ENCODE measurements at places on chromosomes 5 and 9.

- no peak for DNase-seq
These were observed 175.1 kb upstream of the DAB2 start for GRCh38 chr5:39599721-39600431.

GRCh38 chr9:123556464-123557435 is 200.8 kb downstream of the CRB2 start:
- DNase-seq, result no peak

- DNase-seq, result no peak
These were observed 159.9 kb downstream of the MLLT3 start for GRCh38 chr9:20462410-20462809.

DNA sequence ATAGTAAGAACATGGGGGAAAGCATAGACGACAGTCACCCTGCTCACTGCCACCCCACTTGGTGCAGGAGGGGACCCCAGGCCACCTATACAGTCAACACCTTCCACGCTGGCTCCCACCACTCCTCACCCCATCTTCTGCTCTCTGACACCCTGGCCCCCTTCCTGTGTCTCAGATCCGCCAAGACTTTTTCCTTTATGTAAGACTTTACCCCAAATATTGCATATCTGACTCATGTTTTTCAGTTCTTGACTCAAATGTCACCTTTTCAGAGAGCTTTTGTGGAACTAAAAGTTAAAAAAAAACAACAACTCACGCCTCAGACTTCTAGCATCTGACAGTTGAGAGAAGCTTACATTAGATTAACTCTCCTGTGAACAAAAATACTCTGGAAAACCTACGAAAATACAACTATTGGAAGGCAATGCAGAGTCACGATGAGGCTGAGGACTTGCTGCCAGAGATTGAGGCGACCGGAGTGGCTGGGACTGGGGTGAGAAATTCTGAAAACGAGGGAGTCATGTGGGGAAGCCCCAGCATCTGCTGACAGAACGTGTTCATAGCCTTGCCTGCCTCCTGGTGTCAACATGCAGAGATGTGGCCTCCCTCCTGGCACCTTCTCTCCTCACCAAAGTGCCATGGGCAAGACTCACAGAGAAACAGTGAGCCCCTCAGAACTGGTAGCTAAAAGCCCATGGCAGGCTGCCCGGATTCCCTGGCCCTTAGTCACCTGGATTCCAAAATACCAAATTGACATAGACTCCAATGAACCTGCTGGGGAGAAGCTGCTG is 22.4 kb upstream of the FCN2 start:
- DNase-seq, result no peak

DNA sequence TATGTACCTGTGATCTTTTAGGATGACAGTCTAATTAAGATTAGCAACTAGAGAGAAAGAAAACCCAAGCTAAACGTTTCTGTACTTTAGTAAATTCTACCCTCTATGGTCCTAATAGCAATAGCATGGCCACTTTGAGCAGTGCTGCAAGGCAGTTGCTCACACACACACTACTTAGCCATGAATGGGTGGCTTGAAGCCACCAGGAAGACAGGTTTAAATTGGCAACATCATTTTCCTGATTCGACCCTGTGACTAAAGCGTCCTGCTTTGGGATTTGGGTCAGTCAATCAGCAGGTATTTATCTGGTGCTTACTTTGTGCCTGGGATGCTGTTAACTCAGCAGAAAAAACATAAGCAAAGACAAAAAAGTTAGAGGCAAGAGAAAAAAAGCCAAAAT is 150.6 kb downstream of the ARRDC3 start:
- no peak for DNase-seq

- no peak for DNase-seq
These were observed 524.9 kb upstream of the ITGA1 start for GRCh38 chr5:52262844-52263243.

- no peak for DNase-seq
These were observed 305.4 kb upstream of the MSX2 start for GRCh38 chr5:174418809-174419539.

DNA sequence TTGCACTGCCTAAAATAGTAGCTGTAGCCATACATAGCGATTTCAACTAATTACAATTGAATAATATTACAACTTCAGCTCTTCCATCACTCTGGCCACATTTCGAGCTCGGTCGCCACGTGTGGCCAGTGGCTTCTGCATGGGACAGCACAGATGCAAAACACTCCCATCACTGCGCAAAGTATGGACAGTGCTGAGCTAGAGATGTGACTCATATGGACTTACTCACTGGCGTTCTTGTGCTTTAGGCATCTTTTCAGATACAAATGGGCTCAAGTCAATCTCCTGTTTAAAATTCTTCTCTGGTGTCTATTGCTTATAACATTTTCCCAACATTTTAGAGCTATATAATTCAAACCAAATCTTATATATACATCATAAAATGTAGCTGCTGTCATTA is 222.7 kb downstream of the ELAVL2 start:
- no peak for DNase-seq

DNA sequence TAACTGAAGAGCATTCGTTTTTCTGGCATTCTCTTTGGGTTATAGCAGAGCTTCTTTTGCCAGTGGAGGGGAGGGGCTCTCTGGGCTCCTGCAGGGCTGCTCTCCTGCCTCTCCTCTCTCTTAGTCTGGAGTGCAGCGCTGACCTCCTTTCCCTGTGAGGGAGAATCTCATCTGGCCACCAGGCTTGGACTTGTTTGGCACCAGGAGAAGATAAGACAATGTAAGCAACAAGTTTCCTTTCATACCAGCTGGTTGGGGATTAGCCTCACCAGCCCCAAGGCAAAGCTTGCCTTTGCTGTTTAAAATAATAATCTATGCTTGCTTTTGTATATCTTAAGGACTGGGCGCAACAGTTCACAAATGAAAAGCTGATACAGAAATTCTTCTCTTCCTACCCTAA is 196.4 kb downstream of the TLE4 start:
- DNase-seq, result no peak

GRCh38 chr9:14723301-14723700 is 768 bp upstream of the CER1 start:
- DNase-seq, result no peak

DNA sequence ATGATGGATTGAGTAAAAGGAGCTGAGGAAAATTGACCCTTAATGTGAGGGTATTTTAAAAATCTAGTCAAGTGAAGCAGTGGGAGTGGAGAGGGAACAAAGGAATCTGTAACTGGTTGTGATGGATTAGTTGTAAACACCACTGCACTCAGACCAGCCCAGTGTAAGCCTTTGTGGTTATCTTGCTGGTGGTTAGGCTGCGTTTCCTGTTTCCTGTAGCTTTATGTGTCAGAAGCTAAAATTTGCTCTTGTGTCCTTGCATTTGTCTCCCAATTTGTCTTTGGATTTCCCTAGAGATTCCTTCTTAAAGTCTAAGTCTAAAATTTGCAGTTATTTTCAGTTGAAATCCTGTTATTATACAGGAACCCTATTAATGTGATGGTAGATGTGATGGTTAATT is 6.3 kb downstream of the IFNA21 start:
- no peak for DNase-seq

DNA sequence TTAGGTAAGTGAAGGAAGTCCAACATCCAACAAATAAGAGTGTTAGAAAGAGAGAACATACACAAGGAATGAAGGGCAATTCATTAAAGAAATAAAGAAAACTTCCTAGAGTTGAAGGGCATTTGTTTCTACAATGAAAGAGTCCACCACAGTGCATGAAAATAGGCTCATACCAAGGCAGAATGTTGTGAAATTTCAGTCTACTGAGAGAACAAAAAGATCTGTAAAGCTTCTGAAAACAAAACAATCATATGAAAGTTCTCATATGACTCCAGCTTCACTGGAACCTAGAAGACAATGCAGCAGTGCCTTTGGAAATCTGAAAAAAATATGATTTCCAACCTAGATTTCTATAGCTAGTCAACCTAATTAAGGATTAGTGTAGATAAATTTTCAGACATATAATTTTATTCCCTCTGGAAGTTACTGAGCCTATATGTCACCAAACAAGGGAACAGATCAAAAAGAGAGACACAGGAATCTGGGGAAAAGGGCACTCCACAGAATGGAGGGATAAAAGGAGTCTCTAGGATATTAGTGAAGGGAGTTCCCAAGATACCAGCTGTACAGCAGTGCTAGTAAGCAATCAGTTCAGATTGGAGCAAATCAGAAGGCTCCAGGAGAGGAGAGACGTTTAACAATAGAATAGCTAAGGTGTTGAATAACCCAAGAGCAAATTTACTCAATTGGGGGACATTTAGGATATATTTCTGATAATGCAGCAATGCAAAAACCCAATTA is 5.8 kb downstream of the C5orf58 start:
- no peak for DNase-seq

DNA sequence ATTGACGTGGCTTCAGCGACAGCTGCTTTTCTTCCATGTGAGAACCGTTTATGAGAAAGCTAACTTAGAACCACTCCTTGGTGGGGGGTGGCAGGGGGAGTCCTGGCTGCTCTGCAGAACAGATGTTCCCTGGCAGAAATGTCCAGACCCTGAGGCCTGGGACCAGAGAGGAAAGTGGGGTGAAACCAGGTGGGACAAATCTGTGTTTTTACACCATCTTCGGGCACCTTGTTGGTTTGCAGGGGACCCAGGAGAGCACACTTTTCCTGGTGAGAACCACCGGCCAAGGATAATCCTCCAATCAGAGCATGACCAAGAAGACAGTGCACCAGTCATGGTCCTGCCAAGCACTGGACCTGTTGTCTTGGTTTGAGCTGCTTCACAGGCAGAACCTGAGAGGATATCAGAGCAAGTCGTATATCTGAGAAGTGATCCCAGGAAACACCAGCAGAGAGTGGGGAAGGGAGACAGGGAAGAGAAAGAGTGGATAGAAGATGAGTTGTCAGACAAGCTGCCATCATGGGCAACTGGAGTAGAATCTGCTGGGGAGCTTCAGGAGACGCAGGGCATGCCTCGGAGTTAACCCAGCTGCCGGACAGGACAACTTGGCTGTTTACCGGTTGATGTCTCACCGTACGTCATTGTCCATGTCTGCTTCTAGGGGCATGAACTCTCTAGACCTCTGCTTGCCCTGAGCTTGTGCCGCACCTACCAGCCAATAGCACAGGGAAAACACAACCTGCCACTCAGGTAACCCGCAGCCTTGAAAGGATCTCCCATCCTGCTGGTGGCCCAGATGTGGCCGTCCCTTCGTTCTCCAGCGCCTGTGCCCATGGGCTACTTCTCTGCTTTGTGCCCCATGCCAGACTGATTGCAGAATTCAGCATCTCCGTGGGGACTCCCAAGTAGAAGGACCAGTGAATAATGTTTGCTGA is 178.4 kb upstream of the MVB12B start:
- DNase-seq, result no peak

DNA sequence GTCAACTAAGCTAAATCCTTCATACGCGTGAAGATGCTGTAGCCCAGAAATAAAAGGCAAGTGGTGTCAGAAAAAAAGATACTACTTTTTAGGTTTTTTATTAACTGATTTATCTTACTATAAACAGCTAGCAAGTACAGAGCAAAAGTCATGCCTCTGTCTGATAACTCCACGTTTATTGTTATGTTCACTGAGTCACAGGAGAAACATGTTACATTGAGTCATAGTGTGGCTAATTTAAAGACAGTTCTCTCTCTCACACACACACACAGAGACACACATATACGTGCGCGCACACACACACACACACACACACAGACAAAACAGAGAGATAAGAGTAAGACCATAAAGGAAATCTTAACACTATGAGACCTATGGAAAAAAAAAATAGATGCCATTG is 770.0 kb upstream of the CDH10 start:
- no peak for DNase-seq

DNA sequence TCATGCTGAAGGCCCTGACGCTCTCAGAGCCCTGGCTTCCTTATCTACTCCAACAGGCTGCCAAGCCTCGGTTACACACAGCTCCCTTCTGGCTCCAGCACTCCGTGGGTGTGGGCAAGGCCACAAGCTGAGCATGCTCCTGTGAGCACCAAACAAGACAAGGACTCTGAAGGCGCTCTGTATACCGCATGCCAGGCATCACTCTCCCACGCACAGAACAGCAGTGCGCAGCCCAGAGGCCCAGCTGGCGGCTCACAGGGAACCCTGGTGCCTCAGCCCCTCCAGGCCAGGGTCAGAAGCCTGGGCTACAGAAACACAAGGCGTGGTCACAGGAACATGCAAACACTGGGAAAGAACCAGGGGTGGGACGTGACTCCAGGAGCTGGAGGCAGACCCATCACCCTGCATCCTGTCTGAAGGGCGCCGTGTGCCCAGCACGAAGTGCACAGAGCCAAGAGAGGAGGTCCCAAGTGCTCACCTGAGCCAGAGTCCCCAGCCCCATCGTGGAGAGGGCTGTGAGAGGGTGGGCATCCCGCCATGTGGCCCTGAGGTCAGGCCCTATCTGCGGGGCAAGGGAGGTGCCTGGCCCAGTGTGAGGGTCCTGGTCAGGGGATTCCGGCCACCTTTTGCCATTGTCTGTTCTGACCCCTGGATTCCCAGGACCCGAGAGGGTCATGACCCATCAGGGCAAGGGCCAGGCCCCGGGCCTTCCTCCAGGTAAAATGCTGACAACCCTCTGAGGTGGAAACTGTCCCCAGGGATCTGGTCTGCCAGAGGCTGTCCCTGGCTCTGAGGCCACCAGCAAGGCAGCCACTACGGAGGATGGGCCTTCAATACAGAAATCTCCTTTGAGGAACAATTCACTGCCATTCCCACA is 54.7 kb downstream of the COL23A1 start:
- DNase-seq, result peak; percentile 81

DNA sequence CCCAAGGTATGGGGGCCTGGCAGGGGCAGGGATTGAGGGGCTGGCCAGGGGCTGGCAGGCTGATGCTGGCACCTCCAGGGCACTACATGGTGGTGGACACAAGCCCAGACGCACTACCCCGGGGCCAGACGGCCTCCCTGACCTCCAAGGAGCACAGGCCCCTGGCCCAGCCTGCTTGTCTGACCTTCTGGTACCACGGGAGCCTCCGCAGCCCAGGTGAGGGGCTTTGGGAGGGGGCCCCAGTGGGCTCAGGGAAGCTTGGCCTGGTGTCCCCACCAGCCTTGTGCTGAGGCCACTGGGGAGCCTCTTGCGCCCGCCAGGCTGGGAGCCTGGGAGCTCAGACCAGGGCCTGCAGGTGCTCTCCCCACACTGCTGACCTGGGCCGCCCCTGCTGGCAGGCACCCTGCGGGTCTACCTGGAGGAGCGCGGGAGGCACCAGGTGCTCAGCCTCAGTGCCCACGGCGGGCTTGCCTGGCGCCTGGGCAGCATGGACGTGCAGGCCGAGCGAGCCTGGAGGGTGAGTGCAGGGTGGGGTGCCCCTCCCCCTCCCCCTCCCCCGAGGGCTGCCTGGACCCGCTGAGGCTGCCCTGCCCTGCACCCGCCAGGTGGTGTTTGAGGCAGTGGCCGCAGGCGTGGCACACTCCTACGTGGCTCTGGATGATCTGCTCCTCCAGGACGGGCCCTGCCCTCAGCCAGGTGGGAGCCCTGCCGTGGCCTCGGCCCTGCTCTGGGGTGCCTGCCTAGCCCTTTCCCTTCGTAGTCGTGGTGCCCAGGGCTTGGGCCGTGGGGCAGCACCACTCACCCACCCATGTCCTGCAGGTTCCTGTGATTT is 5.7 kb downstream of the MAMDC4 start:
- no peak for DNase-seq

GRCh38 chr5:96110300-96110699 is 148.6 kb upstream of the ELL2 start:
- no peak for DNase-seq

Measured in Right ventricle myocardium inferior (tissue), 1 donor.